ENCODE measurements at places on chromosomes 2 and 18.

DNA sequence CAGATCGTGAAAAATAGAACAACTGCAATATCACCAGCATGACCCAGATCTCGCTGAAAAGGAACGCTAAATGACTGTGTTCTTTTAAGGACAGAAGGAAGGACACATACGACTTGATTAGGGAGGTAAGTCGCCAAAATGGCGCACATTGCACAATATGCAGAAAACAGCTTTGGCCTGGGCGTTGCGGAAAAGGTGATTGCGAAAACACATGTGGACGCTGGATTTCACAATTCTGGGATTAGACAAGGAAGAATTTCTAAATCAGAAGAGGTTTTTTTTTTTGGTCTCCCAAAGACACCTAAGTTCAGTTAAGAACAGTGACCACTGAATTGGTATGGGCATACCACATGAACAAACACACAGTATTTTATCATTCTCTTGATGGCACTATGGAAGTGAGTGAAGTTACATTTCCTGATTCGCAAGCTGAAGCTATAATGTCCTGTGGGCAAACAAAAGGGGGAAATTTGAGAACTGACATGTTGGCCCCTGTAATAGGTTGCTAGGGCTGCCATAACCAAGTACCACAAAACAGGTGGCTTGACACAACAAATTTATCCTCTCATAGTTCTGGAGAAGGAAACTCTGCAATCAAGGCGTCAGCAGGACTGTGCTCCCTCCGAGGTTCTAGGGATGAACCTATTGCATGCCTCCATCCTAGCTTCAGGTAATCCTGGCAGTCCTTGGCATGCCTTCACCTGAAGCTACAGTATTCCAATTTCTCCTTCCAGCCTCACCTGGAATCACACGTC lies 25.8 kb upstream of the ERICH2 start:
- peak; percentile 34 for DNase-seq

GRCh38 chr2:57370882-57371585 lies 675.6 kb upstream of the VRK2 start:
- no peak for DNase-seq

DNA sequence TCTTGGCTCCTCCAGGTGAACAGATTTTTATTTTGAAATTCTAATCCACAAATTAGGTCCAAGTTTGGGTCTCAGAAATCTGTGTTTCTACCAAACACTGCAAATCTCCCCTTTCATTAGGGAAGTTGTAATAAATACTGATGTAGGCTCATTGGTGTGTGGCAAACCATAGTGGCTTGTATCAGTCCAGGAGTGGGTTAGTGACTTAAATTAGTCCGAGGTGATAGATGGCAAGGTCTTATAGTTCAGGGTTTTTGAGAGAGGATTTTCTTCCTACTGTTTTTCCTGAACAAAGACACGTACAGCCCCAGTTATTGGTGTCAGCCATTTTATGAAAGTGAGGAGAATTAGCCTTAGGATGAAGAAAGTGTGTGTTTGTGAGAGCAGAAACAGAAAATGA lies 74.6 kb downstream of the RPRM start:
- DNase-seq, result no peak

- no peak for DNase-seq
These were observed 40.8 kb upstream of the CFAP36 start for GRCh38 chr2:55478610-55479304.

DNA sequence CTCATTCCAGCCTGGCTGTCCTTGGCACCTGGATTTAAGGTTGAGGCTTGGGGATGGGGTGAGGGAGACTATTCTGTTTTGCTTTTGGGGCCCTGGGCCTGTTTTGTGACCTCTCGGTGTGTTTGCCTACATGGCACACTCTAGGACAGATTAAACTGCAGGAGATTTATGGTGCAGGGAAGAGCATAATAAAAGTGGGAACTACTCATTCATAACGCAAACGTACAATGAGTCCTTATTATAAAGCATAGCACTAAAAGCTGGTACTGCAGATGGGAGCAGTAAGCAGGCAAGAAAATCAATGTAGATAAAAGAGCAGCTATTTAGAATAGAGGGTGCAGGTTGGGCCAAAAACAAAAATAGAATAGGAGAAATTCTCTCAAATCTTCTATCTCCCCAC lies 238.4 kb downstream of the ACTR3 start:
- DNase-seq, result no peak

- no peak for DNase-seq
These were observed 77.4 kb upstream of the NPAS2 start for GRCh38 chr2:100742277-100743254.

DNA sequence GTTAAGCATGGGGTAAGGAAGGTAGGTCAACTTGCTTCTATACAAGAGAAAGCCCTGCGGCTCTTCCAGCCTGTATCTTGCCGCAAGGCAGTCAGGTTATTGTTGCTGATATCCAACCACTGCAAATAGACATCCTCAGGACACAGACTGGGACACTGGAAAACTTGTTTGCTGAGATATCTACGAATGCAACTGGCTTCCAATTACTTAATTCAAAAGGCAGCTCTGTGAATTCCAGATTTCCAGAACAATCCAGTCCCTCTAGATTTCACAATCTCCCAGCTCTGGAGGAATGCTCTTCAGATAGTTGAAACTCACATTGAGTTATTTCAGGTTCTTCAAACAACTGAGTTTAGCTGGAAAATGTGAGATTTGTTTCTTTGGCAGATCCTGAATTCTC lies 34.6 kb upstream of the SP9 start:
- no peak for DNase-seq

- no peak for DNase-seq
These were observed 909 bp downstream of the NFATC1 start for GRCh38 chr18:79396431-79397246.

- DNase-seq, result no peak
These were observed 8.3 kb downstream of the ARL5A start for GRCh38 chr2:151819920-151820319.

DNA sequence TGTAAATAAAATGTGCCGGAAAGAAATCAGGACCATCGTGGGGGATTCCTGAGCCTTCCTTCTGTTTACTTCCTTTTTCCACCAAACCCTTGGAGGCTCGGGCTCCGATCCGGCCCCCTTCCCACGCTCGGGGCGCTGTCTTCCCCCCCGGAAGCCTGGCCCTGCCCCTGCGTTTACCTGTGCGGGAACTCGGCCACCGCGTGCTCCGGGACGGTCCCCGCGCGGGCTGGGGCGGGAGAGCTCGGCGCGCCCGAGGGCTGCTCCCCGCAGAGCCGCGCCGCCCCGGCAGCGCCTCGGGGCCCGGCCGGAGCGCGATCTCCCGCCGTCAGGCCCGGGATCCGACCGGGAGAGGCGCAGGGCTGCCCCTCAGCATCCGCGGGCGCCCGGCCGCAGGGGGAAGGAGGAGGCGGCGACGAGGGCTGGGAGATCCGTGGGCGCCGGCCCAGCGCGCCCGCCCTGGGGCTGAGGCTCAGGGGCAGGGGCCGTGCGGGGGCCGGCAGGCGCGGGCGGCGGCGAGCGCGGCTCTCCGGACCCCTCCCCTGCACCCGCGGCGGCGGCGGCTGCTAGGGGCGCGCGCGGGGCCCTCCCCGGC lies 435 bp downstream of the ADCY3 start:
- DNase-seq, result peak; percentile 42

- DNase-seq, result no peak
These were observed 1.4 kb downstream of the EHBP1 start for GRCh38 chr2:62706721-62707521.

- no peak for DNase-seq
These were observed 689.6 kb upstream of the HS6ST1 start for GRCh38 chr2:129008055-129008880.

DNA sequence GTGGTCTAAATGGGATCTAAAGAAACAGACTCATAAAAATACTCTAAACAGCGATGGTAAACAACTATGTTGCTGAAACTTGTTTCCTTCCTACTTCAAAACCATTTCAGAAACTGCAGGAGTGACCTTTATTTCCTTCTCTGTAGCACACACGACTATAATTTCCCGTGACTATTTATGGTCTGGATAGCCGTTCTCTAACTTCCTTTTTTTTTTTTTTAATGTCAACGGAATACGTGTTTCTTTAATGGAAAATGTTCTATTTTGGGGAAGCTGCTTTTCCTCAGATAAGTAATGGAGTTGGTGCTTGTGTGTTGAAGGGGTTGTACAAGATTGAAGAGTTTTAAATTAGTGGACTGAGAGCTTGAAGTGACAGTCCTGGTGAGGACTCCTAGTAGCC lies 224.1 kb downstream of the PHLPP1 start:
- DNase-seq, result no peak

- no peak for DNase-seq
These were observed 363.6 kb downstream of the ZNF521 start for GRCh38 chr18:24988253-24988840.

DNA sequence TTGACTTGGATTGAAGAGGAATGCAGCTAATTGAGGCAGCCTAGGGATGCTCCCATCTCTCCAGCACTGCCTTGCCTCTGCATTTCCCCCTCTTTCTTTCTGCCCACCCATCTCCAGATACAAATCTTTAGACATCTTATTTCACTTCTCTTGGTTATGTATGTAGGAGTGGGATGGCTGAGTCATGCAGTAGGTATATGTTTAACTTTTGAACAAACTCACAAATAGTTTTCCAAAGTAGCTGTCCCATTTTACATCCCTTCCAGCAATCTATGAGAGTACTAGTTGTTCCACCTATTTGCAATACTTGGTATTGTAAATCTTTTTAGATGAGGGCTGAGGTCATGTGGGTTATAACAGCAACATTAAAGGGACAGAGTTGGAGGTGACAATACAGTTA lies 329.9 kb downstream of the DYSF start:
- no peak for DNase-seq

DNA sequence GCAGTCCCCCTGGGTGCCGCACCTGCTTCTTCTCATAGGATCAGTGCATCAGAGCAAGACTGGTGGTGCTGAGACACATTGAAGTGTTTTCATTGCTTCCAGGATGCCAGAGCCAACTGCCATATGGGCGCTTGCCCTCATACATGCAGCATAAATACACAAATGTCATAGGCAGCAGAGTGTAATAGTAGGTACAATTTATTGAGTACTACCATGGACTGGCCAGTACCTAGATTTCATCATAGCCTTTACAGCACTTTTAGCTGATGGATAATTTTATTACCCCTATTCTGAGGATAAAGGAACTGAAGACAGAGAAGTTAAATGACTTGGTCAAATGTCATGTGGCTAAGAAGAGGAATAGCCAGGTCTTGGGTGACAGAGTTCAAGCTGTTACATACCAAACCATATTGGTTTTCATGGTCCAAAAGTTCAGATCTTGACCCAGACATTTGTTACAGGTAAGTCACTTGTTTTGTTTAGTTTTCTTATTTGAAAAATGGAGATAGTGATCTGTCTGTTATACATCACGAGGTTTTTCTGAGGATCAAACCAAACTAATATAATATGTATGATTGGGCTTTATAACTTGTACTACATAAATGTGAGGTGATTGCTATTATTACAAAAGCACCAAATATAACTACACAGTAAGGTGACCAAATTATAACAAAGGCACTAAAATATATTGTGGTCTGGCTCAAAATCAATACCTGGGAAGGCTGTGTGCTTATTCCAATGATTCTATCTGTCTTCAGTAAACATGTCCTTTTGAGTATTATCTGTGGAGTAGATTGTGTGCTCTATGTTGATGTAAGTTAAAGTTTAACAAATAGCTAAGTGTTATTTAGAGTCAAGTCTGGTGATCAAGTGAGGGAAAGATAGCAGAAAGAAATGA lies 151.9 kb upstream of the CYRIA start:
- no peak for DNase-seq

- peak; percentile 55 for DNase-seq
These were observed 693 bp downstream of the UBE2F start for GRCh38 chr2:237967463-237967951.

DNA sequence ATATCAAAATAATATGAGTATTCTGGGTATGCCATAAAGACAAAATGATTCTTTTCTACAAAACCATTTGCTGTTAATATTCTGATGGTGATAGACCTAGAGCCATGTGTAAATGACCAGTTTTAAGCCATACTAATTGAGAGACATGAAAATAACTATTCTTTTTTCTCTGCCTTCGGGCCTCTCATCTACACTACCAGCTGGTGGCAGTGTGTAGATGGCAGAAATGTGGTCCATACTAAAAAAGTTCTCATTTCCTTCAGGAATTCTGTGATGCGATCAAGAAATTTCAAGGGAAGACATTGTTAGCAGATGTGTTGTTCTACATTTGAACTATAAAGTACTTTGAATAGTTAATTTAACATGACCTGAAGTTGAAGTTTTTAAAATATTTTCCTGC lies 485.2 kb downstream of the TRIB2 start:
- DNase-seq, result no peak

DNA sequence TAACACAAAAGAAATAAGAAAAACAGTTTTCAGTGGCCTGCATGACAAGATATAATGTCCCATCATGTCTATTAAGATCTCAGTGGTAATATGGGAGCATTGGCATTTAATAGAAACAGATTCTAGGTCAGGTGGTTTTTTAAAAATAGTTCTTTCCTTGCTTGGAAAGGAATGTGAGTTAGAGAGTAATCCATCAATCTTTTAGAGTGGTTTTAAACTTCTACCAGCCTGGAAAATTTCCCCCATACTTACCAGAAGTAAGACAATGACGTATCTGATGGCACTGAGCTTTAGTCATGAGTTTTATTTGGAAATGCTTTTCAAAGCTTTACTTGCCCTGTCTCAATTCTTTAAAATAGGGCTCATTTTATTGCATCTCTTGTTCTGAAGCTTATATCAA lies 441.7 kb upstream of the SMIM21 start:
- no peak for DNase-seq

DNA sequence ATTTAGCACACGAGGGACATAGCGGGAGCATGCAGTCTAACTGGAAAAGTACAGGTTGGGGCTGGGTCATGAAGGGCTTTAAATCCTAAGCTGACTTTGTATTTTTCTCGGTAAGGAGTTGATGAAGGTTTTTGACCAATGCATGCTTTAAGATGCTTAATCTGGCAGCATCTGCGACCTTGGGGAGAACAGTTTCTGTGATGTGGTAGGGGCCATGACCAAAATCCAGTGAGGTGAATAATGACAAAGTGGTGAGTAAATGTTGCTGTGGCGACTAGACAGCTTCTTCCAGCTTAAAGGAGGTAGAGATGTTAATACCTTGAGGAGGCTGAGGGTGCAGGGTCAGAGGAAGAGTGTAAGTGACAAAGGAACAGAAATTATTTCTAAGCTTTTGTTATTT lies 174.6 kb upstream of the ALPP start:
- DNase-seq, result no peak

DNA sequence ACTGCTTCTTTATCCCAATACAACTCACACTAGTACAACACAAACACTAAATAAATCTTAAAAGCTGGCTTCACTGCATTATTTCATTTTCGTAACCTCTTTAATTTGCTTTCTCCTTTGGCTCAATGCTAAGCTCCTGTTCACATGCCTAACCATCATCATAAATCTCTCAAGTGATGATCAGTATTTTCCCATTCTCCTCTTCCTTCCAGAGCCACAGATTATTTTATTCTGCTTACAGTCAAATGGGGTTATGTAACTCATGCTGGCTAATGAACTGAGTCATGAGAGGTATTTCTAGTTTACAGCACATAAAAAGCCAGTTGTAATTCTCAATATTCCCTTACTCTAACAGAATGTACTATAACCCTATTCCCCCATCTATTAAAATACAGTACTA lies 350.4 kb upstream of the ZC3H15 start:
- DNase-seq, result no peak

- no peak for DNase-seq
These were observed 4.6 kb downstream of the MAP3K20 start for GRCh38 chr2:173079973-173080860.

Data from HuH-7.5 (cell line).